ENCODE measurements at places on chromosomes 7 and 10. TPM values are rescaled to one million over a fixed set of nuclear protein-coding genes. Genes with fewer than 3 reads are reported as not detected.

GSTO2 gene
- polyA plus RNA-seq: 20.3 TPM

CEP55 gene
- polyA plus RNA-seq: 11.5 TPM

KIAA1217 gene
- 18.3 TPM for polyA plus RNA-seq

ZNF467 gene
- polyA plus RNA-seq: 2.9 TPM

LIPJ gene
- polyA plus RNA-seq: not detected

ITGA8 gene
- 3.6 TPM for polyA plus RNA-seq

TMEM184A gene
- 80.2 TPM for polyA plus RNA-seq

CNNM1 gene
- 0.61 TPM for polyA plus RNA-seq

PLXDC2 gene
- 13.0 TPM for polyA plus RNA-seq

TRPV6 gene
- polyA plus RNA-seq: 2.5 TPM

SLC13A4 gene
- 7.1 TPM for polyA plus RNA-seq

VOPP1 gene
- polyA plus RNA-seq: 10.8 TPM

FAM237B gene
- polyA plus RNA-seq: not detected

GIMAP2 gene
- 2.1 TPM for polyA plus RNA-seq

SPDYE18 gene
- 0.31 TPM for polyA plus RNA-seq

ZSCAN21 gene
- polyA plus RNA-seq: 3.8 TPM

DNAH11 gene
- 1.6 TPM for polyA plus RNA-seq

GPR146 gene
- polyA plus RNA-seq: 4.5 TPM

PLPP4 gene
- polyA plus RNA-seq: not detected

LBX1 gene
- polyA plus RNA-seq: not detected

PCLO gene
- polyA plus RNA-seq: 1.6 TPM

NAT16 gene
- polyA plus RNA-seq: not detected

VWDE gene
- 0.20 TPM for polyA plus RNA-seq

GNG11 gene
- 5.7 TPM for polyA plus RNA-seq

SORCS3 gene
- 0.02 TPM for polyA plus RNA-seq

INSYN2A gene
- polyA plus RNA-seq: not detected

TSPAN15 gene
- 23.8 TPM for polyA plus RNA-seq

ACSL5 gene
- 5.6 TPM for polyA plus RNA-seq

GIMAP8 gene
- 1.9 TPM for polyA plus RNA-seq

All from esophagus (tissue), 2 donors.